Central memory CD4-positive, alpha-beta T cell (primary cell): ENCODE measurements at places on chromosomes 5 and 9.

GRCh38 chr9:80556631-80557030 is 984.9 kb downstream of the TLE4 start:
- no peak for DNase-seq

GRCh38 chr9:5230554-5230953 is 665 bp upstream of the INSL4 start:
- DNase-seq, result no peak

GRCh38 chr9:15310107-15310850 is 3.3 kb upstream of the TTC39B start:
- DNase-seq, result peak; percentile 42

DNA sequence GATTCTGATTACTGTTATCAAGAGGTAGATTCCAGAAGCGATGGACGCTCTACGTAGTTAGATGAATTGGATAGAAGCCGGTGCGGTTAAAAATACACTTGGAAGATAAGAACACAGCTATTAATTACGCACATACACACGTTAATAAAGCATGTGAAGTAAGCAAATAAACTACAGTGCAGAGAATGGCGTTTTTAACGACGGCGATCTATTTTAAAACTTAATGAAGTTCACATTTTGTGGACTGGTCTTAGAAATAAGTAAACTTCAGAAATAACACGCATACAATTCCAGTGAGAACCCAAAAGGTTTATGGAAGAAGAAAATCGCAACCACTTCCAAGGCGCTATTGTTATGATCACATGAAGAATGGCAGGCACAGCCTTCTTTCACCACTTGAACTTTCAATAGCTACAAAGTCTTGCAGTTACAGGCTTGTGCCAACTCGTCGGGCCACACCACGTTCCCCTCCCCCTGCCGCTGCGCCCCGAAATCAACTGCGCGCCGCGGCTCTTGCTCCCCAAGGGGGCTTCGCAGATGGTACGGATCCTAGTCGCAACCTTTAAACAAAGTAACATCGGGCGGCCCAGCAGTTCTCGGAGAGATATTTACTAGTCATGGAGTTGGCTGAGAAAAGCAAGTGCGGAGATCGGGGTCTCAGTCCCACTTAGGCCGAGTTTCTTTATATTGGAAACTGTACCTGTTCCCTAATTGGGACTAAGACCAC is 866 bp upstream of the SEMA6A start:
- no peak for DNase-seq

- DNase-seq, result no peak
These were observed 289.5 kb upstream of the IL12B start for GRCh38 chr5:159619826-159620225.

DNA sequence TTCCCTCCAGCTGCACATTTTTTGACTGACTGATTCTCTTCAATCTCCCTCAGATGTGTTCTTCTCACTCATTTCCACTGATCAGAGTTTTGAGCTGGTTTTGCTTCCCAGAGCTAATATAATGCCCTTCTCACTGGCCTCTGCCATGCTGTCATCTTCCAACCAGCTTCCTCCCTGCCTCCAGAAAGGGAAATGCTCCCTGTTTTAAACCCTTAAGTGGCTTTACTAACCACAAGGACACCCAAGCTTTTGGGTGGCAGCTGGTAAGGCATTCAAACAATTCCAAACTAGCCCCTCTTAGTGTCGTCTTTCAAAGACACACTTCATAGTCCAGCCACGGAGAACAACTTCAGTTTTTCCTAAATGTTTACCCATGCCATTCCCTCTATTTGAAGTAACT is 172.5 kb downstream of the CRB2 start:
- no peak for DNase-seq

- DNase-seq, result no peak
These were observed 276.7 kb downstream of the PLK2 start for GRCh38 chr5:58183078-58183785.

DNA sequence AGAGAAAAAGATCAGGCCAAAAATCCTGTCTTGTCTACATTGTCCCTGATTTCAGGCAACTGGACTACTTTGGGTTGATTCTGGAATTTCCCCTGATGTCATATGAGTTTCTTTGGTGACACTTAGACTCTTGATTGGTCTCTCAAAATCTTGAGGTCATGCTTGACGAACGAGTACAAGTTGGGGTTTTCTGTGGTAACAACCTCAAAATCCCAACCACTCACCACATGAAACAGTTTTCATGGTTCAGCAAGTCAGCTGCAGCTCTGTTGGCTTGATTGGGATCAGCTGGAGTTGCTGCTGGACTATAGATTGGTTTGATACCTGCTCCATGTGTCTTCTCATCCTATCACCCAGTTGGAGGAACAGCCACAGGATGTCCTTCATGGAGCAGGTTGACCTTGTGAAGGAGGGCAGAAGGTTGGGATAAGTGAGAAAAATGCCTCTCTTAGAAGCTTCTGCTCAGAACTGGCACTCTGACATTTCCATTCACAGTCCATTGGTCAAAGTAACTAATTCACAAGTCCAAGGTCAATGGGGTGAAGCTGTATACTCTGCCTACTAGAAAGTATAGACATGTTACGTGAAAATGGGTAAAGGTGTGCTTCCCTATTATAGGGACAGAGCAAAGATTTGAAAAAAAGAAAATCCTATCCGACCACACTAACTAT is 284.5 kb downstream of the SH3GL2 start:
- DNase-seq, result no peak

GRCh38 chr5:75167345-75167744 is 69.3 kb downstream of the ANKRD31 start:
- DNase-seq, result no peak

GRCh38 chr9:136411378-136411777 is 920 bp downstream of the PMPCA start:
- DNase-seq, result no peak

DNA sequence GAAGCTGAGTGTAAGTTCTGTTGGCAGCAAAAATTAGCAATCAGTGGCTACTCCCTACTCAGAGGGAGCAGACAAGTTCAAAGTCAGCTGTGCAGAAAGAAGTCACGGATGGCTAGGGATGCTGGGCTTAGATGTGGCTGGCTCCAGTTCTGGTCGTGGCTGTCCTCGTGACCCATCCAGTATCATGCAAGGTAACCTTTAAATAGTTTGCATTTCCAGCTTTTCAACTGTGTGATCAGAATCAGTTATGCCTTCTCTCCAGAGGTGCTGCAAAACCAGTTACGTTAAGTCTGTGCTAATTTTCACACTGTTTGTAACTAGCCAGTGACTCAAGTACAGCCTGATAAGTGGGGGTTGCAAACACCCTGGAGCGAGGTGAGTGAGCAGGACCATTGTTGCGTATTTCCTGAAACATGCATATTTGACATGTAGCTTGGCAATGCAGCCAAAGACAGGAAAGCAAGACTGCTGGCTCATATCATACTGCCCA is 302.4 kb downstream of the ATPSCKMT start:
- DNase-seq, result no peak

DNA sequence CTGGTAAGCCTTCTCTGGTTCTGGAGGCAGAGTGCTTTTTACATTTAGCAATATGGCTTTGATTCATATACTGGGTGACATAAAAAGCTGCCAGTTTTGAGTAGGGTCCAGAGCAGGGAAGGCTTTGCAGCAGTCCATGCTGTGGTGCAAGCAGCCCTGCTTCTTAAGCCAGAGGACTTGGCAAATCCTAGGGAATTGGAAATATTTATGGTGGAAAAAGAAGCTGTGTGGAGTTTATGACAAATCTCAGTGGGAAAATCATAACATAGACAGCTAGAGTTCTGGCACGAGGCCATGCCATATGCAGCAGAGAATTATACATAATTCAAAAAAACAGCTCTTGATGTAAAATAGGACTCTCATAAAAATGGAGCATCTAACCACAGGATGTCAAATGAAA is 536.4 kb downstream of the RASEF start:
- no peak for DNase-seq

GRCh38 chr5:165076686-165077085 is 1571.3 kb downstream of the MAT2B start:
- no peak for DNase-seq

DNA sequence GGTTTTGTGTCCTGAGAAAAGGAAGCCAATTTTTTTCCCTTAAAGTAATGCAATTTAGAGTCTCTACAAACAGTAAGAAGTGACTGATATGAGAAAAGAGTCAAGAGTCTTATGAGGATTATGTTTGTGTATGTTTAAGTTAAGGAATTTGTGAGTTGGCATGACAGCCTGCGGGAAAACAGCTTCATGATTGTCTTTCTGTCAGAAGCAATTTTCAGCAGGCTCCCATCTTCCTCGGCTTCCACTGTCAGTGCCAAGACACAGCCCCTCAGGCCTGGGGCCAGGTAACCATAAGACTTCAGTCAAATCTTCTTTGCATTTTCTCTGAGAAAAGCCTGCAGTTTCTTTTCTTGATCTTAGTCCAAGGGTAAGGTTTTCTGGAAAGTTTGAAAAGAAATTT is 17.0 kb upstream of the SELENOP start:
- no peak for DNase-seq

GRCh38 chr9:126056312-126057021 is 270.2 kb upstream of the MVB12B start:
- no peak for DNase-seq

DNA sequence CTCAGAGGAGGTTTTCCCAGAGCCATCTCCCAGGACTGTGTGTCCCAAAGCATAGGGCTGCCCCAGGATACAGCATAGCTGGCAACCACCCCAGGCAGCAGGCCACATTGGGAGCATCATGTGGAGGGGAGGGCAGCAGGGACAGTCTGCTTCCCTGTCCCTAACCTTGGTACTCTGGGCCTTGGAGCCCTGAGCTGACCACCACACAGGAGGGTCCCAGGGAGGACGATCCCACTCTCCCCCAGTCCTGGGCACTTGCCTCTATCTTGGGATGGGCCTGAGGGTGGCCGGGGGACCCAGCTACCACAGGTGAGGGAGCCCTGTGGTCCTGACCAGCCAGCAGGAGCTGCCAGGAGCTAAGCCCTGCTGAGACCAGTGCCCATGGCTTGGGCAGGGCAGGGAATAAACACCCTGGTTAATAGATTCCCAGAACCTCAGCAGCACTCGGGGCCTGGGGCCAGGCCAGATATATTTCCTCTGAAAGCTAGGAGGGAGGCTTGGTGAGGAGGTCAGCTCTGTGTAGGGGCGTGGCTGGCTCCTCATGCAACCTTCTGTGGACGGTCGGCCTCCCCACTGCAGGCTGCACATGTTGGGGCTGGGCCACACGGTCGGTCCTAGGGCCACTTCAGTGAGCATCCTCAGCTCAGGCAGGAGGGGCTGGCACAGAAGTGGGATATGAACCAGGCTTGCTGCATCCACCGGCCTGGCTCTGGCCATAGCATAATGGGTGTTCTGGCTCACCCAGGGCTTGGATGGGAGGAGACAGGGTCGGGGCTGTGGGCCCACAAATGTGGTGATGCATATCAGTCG is 4.2 kb downstream of the NINJ1 start:
- no peak for DNase-seq

DNA sequence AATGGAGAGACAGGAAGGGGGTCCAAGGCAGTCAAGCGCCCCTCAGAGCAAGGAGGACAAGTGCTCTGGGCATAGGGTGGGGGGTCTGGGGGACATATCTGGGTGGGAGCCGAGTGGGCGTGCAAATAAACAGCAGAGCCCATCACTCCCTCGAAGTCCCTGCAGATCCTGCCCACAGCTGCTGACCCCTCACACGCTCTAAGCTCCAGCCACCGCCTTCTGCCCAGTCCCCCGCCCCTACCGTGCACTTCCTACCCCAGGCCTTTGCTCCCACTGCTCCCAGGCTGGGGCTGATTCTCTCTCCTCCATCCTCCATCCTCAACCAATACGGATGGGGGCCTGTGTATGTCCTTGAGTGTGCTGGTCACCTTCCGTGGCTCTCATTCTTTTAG is 16.9 kb upstream of the ALDH1B1 start:
- DNase-seq, result no peak

DNA sequence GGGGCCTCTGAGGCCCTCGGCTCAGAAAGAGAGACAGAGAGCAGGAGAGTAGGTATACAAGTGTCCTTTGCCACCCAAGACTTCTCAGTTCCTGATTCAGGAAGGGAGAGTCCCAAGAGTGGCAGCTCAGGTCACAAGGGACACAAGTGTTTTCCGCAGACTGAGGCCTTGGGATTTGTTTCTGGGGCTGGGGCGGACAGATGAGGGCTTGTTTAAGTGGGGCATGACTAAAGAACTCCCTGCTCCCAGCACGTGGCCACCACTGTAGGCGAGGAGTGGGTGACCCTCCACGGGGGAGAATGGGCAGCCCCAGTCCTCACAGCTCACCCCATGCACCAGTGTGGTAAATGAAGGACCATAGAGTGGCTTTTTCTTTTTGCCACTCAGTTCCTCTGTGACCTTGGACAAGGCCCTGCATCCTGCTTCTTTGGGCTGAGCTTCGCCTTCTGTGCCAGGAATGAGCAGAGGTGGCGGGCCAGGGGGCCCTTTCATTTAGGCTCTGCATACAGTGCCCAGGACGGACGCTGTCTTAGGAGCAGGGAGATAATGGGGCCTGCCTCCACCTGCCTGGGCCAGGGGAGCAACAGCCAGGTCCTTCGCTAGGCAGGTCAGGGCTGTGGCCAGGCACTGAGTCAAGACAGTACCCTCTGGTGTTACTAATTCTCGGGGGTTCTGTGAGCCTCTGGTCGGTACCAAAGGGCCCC is 50.8 kb downstream of the AMBP start:
- no peak for DNase-seq

GRCh38 chr9:91515074-91515687 is 91.5 kb upstream of the NFIL3 start:
- no peak for DNase-seq

DNA sequence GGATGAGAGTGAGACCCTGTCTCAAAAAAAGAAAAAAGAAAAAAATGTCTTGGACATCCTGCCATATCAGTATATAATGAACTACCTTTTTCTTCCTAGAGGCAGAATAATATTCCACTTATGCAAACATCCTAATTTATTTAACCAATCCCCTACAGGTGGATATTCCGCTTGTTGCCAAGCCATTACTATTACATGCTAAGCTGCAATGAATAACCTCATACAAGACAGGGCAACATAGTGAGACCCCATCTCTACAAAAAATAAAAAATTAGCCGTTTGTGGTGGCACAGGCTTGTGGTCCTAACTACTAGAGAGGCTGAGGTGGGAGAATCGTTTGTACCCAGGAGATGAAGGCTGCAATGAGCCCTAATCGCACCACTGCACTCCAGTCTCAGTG is 1.7 kb upstream of the AFF4 start:
- DNase-seq, result no peak

DNA sequence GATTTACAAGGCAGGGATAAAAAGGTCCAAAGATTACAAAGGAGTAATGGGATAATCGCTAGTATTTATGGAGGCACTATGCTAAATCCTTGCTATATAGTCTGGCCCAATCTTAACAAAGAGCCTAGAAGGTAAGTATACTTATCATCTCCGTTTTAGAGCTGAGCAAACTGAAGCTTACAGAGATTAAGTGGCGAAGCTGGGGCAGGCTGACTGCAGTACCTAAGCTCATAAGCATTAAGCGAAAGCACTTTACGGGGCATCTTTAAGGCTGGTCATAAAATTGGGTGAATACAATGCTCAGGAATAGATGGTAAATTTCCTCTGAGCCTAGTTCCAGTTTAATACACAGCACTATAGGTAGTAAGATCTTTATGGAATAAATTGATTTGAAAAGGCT is 30.0 kb upstream of the ZNF366 start:
- no peak for DNase-seq

GRCh38 chr9:8136477-8136876 is 336.9 kb upstream of the DMAC1 start:
- DNase-seq, result no peak
